ENCODE measurements at places on chromosomes 3 and 15. TPM values are rescaled to one million over a fixed set of nuclear protein-coding genes. Genes with fewer than 3 reads are reported as not detected.

Gene FAM81A
- total RNA-seq, result not detected

Gene SLCO2A1
- 1.6 TPM for total RNA-seq

Gene TP63
- under 0.01 TPM for total RNA-seq

Gene MEIS2
- total RNA-seq, result 42.9 TPM

Gene SIDT1
- total RNA-seq, result not detected
